Kidney (tissue), 22 donors: ENCODE measurements at places on chromosomes 3 and 15.

DNA sequence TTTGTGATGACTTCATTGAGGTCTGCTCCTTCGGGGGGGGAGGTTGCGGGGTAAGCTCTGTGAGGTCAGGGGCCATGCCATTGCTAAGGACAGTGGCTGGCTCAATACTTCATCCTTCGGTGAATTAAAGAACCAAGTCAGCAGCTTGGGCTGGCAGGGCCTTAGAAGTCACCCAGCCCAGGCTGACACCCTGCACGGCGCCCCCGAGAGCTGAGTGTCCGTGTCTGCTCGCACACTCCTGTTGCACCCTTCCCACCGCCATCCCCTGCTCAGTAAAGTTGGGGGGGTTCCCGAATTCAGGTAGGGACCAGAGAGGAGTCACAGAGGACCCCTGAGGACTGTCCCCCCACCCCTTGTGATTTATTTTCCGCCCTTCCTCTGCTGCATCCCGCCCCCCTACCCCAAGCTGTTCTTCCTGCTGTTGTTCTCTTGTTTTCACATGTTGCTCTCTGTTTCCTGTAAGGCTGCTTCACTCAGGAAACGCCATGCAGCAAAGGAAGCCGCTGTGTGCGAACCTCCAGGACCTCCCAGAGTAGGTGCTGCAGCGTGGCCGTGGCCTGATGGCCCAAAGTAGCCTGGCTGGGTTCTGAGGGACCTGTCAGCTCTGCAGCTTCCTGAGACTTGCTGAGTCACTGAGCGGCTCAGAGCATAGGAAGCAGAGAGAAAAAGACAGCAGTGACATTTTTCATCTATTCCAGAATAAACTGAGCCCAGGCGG, 14.4 kb downstream of the EFCC1 start:
- DNase-seq = no peak

DNA sequence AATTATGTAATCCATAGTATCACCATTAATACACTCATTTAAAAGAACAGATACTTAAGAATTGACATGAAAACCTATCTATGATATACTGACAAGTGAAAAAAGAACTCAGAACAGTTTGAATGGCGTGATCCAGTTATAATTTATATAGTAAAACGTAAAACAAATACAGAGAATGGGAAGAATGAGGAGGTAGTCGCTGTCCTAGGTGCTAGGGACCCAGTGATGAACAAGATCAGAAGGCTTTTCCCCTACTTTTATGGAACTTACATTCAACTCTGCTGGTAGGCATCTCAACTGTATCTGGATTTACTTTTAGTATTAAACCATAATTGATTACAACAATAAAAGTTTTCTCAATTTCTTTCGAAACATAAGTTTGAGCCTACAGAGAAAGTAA, 31.8 kb downstream of the GSK3B start:
- no peak for DNase-seq

DNA sequence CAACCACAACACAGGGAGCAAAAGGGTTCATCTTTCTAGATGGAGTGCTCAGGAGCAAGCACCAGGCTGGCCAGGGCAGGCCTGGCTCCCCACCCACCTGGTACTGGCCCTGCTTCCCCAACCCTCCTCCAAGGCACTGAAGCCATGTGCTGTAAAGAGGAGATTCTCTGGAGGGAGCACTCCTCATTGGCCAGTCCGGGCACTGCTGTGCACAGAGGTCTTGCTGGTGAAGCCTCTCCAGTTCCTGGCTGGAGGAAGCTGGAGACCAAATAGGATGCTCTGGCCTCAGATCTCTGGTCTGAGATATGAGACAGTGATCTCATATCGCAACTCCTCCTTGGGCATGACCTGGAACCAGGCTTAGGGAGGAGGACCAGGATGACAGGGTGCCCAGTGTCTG, 7.7 kb upstream of the SEMA3F start:
- no peak for DNase-seq

DNA sequence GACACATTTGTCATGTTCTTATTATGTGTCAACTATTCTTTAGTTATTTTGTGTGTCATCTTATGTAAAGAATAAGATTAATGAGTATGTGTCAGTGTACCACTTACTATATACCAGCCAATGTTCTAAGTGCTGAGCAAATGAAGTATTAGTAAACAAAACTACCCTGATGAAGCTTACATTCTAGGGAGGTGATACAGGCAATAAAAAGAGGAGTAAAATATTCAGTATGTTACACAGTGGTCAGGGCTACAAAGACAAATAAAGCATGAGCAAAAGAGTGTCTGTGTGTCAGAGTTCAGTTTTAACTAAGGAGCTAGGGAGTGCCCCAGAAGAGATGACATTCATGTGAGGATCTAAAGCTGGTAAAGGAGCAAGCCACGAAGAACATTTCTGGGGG, 79.1 kb downstream of the TRPC1 start:
- DNase-seq = no peak

DNA sequence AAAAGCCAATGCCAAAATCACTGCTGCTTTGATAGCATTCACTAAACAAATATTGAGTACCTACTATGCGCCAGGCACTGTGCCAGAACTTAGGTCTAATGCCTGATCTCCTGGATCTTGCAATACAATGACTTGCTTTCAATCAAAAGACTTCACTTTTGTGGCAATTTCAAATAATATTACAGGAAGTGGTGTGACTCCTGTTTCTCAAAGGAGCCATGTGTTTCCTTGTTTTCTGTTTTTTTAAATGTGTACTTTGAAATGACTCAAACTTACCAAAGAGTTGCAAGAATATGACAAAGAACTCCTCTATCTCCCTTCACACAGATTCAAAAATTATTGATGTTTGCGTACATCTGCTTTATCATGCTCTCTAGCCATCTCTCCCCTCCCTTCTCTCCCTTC, 18.3 kb downstream of the OSBPL10 start:
- DNase-seq = no peak

- peak; percentile 95 for DNase-seq
Observed at GRCh38 chr3:197906023-197906849, 43.8 kb upstream of the RPL35A start.

DNA sequence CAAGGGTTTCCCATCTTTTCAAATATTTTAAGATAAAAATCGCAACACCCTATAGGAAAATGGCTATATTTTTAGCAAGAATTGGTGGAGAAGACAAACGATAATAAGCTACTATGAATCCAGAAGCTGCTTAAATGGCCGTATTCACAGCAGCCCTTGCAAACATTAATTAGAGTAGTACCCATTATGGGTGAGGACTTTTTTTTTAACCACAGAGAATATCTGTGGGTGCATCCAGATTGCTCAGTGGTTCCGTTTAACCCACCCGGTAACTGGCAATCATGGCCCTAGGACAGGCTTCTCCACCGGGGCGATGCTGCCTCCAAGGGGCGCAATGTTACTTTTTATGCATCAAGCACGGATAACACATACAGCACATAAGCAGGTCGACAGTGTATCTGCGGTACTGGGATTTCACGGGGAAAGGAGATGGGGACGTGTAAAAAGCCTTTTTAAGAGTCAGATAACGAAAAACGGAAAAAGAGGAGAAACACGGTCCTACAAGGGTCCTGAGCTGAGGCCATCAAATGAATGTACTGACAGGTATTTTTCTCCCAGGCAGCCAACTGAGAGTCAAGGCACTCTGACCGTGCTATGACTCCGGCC, 968 bp upstream of the TMEM266 start:
- DNase-seq = no peak

- DNase-seq = no peak
Observed at GRCh38 chr3:172746475-172746874, 4.1 kb upstream of the ECT2 start.

- no peak for DNase-seq
Observed at GRCh38 chr15:63497642-63498467, 6.5 kb upstream of the USP3 start.

- no peak for DNase-seq
Observed at GRCh38 chr3:37640636-37641375, 220.9 kb upstream of the CTDSPL start.

GRCh38 chr3:4824926-4825325, 154.3 kb upstream of the BHLHE40 start:
- DNase-seq = no peak

DNA sequence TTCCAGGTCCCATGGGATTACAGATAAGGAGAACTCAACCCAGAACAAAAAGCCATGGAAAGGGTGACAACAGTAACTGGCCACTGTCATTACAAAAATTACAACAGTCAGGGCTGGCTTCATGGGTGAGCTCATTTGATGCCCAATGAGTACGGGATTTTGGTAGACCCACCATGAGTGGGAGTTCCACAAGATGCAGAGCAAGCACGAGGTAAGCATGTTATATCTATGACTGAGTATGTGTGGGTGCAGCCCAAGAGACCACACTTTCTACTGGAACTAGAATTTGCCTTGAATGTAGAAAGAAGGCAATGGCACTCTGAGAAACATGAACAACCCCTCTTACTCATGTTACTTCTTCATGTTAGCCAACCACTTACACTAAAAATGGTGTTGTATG, 83.3 kb downstream of the IGF2BP2 start:
- no peak for DNase-seq

DNA sequence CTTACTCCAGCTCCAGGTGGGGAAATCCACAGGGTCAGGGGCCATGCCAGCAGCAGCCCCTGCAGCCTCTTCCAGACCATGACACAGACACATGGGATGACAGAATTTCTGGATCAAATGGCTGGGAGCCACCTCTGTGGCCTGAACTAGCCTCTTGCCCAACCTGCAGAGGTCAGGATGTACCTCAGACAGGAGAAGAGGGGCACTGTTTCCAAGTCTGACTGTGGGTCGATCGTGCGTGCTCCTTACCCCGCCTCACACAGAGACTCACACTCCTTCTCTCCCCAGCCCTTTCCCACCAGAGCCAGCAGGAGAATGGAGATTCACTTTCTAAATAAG, 131.9 kb downstream of the FAM43A start:
- DNase-seq = no peak

- DNase-seq = no peak
Observed at GRCh38 chr3:176078906-176079305, 1118.4 kb downstream of the TBL1XR1 start.

- DNase-seq = peak; percentile 47
Observed at GRCh38 chr15:62848632-62849050, 193.9 kb upstream of the TPM1 start.

DNA sequence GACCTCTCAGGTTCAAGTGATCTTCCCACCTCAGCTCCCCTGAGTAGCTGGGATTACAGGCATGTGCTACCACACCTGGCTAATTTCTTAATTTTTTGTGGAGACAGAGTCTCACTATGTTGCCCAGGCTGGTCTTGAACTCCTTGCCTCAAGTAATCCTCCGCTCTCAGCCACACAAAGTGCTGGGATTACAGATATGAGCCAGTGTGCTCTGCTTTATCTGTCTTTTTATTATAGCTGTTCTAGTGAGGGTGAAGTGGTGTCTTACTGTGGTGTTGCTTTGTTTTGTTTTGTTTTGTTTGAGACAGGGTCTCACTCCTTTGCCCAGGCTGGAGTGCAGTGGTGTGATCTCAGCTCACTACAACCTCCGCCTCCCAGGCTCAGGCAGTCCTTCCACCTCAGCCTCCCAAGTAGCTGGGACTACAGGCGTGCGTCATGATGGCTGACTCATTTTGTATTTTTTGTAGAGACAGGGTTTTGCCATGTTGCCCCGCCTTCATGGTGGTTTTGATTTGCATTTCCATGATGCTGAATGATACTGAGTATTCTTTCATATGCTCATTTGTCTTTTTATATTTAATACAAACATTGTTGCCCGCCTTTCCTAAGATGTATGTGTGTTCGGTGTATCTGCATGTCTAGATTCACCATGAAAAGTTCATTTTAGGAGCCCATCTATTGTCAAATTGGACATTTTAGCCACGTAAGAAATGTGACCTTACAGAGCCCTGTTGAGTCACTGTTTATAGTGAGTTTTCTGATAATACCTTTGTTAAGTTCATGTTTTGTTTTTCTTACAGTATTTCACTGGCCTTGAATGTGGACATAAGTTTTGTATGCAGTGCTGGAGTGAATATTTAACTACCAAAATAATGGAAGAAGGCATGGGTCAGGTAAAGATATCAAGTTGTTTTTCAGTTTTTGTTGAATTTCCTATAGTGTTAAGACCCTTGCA, 80.6 kb downstream of the ARIH1 start:
- DNase-seq = no peak

DNA sequence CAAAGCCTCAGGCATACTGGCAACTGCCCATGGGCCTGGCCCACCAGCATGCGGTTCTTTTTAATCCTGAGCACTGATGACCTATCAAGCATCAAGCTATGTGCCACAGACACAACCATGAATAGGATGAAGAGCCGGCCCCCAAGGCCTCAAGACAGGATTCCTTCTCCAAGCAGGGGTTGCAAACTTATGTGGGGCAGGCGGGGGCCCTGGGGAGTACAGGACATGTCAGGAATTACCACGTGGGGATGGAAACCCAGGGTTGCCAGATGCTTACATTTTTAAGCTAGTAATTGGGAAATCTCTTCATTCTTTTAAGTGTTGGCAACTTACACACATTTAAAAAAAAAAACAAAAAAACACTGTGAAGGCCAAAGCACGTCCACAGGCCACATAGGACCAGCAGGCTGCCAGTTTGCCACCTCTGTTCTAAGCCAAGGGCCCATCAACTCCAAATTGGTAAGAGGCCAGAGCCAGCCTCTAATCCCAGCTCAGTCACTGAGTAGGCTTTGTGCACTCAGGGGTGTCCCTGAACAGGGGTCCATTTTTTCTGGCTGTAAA, 32.8 kb downstream of the BDH1 start:
- no peak for DNase-seq

GRCh38 chr3:134485075-134485717, 589 bp downstream of the ANAPC13 start:
- no peak for DNase-seq

GRCh38 chr3:127781411-127782001, 40.8 kb downstream of the MGLL start:
- DNase-seq = no peak

DNA sequence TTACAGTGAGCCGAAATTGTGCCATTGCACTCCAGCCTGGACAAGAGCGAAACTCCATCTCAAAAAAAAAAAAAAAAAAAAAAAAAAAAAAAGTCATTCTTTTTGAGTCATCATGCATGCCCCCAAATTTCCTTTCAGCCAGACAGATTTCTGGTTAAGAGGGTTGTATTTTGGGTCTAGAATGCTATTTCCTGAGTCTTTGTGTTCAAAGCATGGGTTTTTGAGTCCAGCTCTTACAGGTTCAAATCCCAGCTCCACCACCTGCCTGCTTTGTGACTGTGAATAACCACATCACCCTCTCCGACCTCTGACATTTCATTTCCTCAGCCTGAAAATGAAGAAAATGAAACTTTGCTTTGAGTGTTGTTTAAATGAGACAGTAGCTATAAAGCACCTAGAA, 9.3 kb upstream of the C15orf61 start:
- no peak for DNase-seq

DNA sequence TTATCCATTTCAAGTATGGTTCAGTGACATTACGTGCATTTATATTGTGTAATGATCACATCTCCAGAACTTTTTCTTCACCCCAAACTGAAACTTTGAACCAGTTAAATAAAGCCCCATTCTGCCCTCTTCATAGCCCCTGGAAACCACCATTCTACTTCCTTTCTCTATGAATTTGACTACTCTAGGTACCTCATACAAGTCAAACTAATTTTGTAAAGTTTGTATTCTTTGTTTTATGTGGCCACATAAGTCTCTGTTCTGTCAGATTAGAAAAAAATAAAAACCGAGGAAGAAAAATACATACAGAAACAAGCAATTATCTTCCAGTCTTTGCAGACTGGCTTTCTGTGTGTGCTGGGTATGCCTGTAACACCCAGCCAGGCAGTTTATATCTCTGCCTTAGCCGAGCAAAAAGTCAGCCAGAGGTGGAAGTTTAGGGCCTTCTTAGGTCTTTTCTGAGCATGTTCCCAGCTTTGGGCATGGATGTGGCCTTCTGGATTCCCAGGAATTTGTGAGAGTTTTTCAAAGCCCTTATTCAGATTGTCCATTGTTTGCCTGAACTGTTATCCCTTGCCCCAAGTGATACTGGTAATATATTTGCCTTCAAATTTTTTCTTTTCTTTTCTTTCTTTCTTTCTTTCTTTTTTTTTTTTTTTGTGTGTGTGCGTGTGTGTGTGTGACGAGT, 6.0 kb upstream of the GRAMD1C start:
- no peak for DNase-seq
